Neuronal stem cell (in vitro differentiated cells): ENCODE measurements at places on chromosomes 7 and 10.

- DNase-seq, result no peak
Measured at GRCh38 chr7:129671266-129671665, 59.7 kb downstream of the NRF1 start.

- DNase-seq, result no peak
Measured at GRCh38 chr10:90652519-90652918, 205.3 kb downstream of the HTR7 start.

DNA sequence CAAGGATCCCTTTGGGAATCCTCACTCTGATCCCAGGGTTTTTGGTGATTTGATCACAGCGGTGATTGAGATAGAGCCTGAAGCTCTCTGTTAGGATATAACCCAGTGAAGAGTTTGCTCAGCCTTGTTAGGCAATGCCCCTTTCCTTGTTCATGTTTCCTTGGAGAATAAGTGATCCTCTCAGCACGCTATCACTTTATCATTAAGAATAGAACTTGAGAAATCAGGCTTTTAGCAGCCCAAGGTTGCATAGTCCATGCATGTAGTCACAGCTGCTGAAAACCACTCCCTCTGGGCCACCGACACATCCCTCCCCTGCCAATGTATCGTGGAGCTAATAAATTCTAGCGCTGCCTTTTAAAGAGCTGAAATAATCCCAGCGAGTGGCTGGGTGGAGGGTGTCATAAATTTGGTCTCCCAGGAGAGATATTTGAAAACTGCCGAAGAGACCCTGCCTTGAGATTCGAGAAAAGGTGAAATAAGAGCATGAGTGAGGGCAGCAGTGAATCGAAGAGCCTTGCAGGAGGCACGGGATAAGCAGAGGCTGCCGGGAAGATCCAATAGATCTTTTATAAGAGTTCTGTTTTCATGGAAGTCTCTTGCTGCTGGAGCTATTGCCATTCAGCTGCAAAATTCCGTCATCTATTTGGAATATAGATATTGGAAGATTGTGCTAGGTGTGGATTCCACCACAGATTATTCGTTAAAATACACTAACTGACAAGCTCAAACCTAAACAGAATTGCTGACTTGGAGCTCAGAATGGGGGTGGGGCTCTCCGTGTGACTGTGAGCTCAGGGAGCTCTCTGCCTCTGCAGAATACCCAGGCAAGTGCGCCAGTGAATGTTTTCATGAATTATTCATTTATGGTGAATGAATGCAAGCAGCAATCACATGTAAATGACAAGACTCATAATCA is 249.8 kb downstream of the TRIL start:
- no peak for DNase-seq

GRCh38 chr10:119199231-119199992 is 8.0 kb upstream of the GRK5 start:
- no peak for DNase-seq

- no peak for DNase-seq
Measured at GRCh38 chr10:7030134-7030855, 380.5 kb downstream of the SFMBT2 start.
